Stimulated activated CD8-positive, alpha-beta memory T cell treated with anti-CD3 and anti-CD28 coated beads, Interleukin-4, amount 100 ng/mL, for 1 hour (primary cell): ENCODE measurements at places on chromosomes 2 and 18.

DNA sequence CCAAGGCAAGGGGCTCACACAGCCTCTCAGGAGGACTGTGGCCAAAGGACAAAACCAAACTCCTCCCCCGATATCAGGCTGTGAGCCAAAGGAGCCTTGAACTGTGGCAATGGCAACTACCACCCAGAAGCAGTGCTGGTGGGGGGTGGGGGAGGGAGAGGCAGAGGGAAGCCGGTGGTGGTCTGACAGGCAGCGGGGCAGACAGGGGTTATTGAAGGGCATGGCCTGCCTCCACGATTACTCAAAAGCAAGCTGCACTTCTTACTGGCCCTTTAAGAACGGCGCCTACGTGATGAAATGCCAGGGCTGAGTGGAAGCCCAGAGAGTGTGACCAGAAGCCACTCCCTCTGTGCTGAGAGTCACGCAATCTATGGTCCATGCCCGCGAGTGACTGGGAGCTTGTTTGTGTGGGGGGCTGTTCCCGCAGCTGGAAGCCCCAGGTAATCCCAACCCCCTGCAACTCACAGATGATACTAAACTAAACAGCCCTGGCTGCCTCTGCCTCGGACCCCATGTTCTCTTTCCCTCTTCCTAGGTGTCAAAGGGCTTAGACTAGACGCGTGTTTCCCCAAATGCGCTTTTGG is 128.2 kb upstream of the CXCR4 start:
- no peak for DNase-seq

DNA sequence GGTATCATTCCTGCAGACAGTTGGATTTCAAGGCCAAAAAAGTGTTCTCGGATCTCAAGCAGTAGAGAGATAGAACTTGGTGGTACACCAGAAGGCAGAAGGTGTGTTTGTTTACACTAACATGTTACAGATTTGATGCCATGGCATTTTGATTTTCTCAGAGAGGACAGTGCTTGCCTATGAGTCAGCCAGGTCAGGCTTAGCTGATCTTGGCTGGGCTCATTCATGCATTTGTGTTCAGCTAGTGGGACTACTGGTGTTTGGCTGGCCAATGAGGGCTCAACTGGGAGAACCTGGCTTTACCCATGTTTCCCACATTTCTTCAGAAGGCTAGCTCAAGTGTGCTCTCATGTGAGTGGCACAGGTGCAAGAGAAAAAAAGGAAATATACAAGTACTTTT is 162.0 kb downstream of the C1D start:
- no peak for DNase-seq

- DNase-seq = no peak
Observed at GRCh38 chr18:22641958-22642357, 224.2 kb upstream of the CTAGE1 start.

DNA sequence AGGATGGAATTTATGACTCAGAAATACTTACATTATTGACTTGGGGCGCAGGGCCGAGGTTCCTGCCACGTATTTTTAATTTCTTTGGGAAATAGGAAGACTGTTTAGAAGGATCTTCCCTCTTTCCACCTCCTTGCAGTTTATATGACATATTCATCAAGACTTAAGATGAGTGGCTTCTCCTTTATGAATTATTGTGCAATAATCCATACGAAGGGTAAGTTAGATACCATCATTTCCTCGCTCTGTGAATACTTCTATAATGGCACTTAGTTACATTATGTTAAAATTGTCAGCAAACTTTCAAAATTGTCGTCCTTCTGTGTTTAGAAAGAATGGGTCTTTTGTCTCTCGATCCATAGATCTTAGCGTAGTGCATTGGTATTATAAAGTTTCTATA is 328.8 kb upstream of the UBE2E3 start:
- no peak for DNase-seq

- no peak for DNase-seq
Observed at GRCh38 chr18:8705961-8706790, 820 bp downstream of the MTCL1 start.

GRCh38 chr2:112784199-112785189 is at the start of gene IL1A:
Gene IL1A (minus strand): TSS chr2:112784493. CDS start chr2:112783770, 723 bp downstream.
- DNase-seq = no peak

DNA sequence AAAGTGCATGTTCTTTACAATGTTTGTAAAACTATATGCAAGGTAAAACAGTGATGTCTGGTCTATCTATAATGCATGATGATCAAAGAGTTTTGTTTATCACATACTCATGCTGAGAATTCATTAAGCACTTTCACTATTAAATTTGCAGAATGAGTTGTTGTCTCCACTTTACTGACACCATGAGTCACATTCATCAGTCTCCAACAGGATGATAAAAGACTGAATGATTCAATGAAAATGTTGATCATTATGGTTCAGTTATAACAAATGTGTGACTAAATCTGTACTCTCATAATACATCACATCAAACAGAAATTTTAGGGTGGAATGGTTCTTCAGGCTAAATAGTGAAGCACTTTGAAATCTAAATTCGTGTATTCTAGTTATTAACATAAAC is 129.0 kb downstream of the ERBB4 start:
- DNase-seq = no peak

DNA sequence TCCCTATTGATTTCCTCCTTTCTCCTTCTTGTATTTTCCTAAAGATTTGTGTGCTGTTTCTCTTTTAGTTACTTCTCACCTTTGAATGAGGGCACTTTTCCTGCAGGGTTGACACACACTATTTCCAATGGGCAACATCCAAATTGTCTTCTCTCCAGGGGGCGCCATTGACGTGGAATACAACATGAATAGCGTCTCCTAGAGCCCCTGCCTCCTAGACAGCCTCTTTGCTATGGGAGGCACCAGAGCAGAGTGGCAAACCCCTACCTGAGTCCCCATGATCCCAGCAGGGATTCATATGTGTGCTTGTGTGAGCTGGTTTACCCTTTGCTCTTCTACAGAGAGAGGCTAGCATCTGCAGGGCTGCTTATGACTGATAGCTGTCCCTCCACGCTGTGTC is 61.3 kb upstream of the ITSN2 start:
- DNase-seq = peak; percentile 15

DNA sequence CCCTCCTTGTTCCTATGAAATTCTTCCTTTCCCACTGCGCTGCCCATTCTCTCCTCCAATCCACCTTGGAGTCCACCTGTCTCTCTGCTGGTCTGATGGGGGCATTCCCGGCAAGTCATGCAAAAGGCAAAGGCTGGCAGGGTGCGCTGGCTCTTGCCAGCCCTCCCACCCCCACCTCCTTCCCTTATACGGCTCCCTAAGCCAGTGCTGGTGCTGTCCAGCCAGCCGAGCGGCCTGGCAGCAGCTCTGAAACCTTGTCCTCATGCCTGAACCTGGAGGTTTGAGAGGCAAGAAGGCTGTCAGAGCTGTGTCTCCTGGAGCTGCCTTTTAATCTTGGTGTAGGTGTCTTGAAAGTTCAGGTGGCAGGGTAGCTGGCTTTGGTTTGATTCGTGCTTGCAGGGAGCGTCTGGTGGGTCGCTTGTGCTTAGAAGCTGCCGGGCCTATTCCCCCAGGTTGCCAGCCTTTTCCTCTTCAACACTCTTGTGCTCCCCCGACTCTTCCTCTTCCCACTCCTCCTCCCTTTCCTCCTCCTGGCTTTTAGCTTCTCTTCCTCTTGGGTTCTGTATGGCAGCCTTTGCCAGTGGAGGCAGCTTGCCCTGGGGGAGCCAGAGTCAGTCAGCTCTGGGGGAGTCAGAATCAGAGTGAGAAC is 748 bp downstream of the LIPG start:
- DNase-seq = no peak

DNA sequence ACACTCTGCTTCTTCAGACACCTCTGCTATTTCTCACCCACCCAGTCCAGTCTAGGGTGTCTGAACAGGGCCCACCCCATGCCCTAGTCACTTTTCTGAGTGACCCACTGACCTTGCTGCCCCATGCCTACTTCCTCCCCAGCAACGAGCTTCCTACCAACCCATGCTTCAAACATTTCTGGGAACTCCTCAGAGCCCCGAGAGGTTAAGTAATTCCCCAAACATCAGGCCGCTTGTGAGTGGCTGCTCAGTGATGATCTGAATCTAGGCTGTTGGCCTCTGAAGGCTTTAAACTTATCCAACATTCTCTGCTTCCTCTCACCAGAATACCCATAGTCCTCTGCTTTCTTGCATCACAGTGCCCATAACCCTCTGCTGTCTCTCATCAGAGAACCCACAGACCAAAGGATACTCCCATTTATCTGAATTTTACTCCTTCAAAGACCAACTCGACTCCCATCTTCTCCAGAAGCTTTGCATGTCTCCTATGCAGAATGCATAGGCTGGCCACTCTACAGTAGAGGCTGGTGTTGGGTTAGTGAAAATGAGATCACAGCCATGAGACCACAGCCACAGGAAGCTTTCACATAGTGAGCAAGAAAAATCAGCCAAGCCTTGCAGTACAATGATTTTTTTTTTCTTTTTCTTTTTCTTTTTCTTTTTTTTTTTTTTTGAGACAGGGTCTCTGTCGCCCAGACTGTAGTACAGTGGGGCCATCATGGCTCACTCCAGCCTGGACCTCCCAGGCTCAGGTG is 309.5 kb upstream of the LYPD1 start:
- no peak for DNase-seq

- no peak for DNase-seq
Observed at GRCh38 chr2:27798948-27799645, 27.6 kb downstream of the MRPL33 start.

- DNase-seq = no peak
Observed at GRCh38 chr18:77081390-77081778, 51.2 kb downstream of the MBP start.

DNA sequence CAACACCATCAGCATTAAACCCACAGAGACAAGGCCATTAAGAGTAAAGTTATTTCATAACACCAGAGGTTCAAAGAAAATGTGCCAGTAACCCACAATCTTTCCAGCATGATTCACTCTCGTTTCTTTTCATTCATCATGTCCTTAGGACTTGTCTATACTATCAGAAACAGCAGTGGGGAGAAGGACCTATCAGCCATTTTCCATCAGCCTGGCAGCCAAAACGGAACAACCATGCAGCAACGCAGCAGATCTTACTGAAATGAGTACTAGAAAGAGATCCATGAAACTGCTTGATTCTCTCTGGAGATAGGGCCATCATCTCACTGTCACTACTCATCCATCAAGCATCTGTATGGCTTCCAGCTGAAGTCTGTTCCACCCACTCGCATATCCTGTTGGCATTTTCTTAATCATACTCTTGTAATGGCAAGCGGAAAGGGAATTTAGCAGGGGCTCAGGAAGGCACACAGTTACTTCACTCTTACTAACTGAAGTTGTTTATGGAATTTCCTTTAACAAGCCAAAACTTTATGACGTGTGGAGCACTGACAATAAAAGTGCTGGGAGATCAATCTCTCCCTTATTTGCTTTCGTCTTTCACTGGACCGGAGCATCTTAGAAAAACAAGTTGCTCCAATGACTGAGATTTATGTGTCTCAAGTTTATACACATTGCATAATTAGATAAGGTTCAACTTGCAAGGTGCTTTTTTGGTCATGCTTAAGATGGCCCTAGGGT is 69.7 kb downstream of the EPHA4 start:
- DNase-seq = no peak

GRCh38 chr2:23037596-23037995 is 347.4 kb upstream of the KLHL29 start:
- no peak for DNase-seq

DNA sequence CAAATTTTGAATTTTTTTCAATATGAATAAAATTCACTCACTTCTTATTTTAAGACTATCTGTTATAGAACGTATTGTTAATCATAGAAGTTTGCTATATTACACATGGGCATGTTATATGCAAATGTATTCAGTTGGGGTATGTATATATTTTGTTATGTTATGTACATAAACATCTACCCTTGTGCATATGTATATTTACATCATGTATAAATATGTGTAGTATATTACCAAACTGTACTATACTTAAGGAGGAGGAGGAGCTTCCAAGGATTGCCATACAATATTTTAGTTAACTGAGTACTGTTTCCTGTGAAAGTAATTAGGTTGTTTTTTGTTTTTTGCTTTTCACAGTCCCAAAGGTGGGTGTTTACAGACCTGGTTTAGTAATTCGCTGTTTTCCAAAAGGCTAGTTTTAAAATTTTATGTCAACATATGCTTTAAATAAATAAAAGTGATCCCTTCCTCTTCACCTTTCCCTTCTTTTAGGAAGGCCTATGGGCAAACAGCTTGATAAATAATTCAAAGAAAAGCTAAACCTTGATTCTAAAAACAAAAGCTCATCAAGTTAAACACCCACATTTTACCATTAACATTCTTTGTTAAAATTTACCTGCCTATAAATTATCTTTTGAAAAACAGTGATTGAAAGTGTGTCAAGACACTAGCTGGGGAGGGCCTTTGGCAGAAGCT is 12.9 kb upstream of the POU3F3 start:
- no peak for DNase-seq

DNA sequence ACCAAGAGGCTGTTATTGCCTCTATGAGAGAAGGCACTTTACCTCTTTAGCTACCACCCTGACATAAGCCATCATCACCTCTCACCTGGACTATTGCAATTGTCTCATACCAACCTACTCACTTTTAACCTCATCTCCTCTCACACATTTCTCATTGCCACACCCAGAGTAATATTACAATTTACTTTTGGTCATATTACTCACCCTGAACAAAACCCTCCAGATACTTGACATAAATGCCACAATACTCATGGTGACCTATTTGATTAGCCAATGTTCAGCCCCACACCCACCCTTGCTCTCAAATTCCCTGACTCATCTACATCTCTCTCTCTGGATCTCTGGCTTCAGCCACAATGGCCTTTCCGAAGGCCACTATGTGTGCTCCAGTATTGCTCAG is 90.9 kb upstream of the CDH7 start:
- no peak for DNase-seq

DNA sequence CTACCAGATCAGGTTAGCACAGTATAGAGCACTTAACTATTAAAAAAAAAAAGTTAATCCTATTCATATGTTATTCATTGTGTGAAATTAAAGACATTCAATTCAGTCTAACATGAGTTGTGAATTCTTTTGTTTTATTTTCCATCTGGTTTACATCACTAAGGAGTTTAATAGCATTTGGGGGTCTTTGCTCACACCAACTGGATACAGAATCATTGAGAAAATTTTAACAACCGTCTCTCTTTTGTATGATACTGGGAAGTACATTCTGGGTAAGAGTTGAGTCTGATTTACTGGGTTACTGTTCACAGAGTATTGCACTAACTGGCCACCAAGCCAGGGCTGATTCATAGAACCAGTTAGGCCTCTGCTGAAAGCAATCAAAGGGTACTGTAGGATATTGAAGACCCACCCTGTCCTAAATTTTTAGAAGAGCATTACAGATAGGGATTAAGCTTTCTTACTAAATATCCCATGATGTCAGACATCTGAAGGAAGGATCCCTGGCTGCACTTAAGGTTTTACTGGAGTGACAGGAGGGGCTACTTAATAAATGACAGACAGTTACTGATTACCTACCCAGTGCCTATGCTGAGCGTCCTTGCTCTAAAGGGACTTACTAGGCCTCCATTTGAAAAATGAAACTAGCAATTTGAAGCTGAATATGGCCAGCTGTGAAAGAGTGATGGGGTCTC is 387.9 kb downstream of the SETBP1 start:
- DNase-seq = no peak
